Muscle of leg (tissue), 16 donors: ENCODE measurements at places on chromosomes 5 and 9. TPM values are rescaled to one million over a fixed set of nuclear protein-coding genes. Genes with fewer than 3 reads are reported as not detected.

DNA sequence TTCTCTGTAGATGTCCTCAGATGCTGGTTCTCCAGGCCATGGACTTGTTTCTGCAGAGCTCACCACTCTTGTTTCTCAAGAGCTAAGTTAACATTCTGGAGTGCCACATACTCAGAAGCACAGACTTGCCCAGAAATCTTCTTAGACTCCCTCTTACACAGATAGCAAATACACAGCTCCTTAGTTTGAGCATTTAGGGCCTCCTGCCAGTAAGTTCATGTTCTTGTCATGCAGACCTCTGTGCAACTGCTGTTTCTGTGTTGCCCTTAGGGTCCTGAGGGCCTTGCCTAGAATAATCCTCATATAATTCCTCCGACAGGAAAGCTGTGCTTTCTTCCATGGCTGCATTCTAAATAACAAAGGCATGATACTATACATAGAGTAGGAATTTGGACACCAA, 1.3 kb upstream of the PTPDC1 start:
- DNase-seq: no peak

- no peak for DNase-seq
Measured at GRCh38 chr5:62671479-62671878, 92.9 kb downstream of the LRRC70 start.

Gene CEL
- total RNA-seq: 1.5 TPM

DNA sequence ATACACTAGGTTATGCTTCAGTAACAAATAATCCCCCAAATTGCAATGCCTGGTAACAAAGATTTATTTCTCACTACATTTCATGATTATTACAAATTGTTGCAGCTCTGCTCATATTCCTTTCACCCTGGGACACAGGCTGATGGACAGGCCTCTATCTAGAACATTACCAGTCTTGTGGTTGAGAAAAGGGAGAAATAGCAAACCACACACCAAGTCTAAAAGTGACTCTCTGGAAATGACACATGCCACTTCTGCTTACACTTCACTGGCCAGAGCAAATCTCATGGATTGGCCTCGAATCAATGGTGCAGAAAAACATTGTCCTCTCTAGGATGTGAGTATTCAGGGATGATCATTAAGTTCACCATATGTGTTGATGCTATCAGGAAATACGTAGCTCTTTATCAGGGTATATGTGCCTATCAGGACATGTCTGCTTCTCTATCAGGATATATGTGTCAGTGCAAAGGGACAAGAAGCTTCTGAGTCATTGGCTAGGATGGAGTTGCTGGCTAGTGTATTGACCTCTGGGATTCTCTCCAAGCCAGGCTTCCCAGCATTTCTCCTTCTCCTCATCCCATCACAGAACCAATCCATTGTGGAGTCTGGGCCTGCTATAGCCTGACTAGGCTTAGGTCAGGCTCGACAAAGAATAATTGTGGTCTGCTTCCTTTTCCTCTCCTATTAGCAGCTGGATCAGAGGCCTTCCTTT, 91.1 kb upstream of the CEP78 start:
- DNase-seq: no peak

DNA sequence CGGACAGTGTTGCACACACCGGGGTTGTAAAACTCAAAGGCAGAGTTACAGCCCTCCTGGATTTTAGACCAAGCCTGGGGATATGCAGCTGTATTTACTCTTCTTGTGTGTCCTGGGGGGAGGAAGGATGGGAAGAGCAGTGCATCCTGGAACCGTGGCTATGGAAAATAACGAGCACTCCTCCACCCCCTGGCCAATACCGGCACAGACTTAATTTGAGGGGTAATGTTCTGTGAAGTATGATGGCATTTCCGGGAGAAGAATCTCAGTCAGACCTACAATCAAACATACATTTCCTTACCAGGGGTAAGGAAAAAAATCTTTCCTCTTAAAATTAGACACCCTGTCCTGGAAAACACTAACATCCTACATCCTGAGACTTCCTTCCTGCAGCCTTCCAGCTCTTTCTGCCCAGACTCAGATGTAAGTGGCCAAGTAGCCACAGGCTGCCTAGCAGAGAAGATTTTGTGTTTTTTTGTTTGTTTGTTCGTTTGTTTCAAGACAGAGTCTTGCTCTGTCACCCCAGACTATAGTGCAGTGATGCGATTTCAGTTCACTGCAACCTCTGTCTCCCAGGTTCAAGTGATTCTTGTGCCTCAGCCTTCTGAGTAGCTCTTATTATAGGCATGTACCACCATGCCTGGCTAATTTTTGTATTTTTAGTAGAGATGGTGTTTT, 11.0 kb upstream of the ERMP1 start:
- DNase-seq: peak; percentile 69
